Activated CD4-positive, alpha-beta memory T cell treated with anti-CD3 and anti-CD28 coated beads, Interleukin-2, amount 10 ng/mL, durations not matched to agents 7 days and 5 days (primary cell): ENCODE measurements at places on chromosomes 3 and 15.
A peak's percentile ranks its signal among the peaks of the same experiment; 100 is the strongest.

GRCh38 chr15:29064290-29064689 lies 178.5 kb downstream of the APBA2 start:
- DNase-seq = no peak

DNA sequence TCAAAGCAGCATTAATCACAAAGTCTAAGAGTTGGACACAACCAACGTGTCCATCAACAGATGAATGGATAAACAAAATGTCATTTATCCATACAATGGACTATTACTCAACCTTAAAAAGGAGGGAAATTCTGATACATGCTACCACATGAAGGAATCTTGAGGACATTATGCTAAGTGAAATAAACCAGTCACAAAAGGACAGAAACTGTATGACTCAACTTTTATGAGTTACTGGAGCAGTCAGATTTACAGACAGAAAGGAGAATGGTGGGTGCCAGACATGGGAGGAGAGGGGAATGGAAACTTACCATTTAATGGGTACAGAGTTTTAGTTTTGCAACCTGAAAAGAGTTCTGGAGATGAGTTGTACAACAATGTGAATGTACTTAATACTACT lies 43.0 kb upstream of the SEC13 start:
- no peak for DNase-seq

DNA sequence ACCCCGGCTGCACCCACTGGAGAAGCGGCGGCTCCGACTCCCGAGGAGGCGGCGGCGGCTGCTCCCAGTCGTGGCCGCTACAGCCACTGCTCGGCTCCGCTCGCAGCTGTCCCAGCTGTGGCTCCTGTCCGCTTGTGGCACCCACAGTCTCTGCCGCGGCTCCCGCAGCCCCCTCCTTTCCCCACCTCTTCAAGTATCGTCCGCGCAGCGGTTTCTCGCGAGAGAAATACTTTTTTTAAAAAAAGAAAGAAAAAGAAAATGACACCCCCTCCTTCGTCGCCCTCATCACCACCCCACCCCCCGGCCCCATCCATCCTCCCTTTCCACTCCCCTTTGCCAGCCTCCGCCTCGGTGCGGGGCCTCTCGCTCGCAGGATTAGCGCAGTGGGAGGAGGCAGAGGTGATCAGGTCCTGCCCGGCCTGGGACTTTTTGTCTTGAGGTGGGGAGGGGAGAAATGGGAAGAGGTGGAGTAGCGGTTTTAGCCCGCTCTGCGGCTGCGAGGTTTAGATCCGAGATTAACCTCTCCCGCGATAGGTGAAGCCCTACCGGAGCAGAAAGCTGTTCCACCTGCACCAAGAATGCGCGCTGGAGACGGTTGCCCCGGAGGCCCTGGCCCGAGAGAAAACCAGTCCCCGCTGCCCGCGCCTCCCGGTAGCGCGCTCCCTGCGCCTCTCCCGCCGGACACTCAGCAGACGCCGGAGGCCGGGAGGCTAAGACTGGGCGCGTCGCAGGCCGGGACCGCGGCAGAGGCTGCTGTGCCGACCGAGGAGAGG lies at the start of gene FBN1:
Gene FBN1 (minus strand): TSS at position 152 of the 773 bp plus-strand sequence. CDS start 940 bp downstream, outside the sequence.
- peak; percentile 32 for DNase-seq

DNA sequence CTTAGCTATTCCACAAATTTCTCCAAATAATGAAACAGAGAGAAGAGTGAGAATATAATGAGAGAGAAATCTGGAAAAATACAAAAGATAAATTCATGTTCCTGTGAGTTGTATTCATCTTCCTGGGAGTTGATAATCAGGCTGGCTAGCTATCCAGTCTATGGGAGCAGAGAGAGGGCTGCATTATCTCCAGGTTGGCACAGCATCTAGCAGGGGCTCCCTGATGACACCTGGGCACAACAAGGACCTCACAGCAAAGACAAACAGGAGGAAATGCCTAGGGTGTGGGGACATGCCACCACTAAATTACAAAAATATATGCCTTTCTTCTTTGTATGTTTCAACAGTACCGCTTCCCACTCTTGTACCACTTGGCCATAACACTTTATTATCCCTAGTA lies 1.9 kb downstream of the EHD4 start:
- no peak for DNase-seq

DNA sequence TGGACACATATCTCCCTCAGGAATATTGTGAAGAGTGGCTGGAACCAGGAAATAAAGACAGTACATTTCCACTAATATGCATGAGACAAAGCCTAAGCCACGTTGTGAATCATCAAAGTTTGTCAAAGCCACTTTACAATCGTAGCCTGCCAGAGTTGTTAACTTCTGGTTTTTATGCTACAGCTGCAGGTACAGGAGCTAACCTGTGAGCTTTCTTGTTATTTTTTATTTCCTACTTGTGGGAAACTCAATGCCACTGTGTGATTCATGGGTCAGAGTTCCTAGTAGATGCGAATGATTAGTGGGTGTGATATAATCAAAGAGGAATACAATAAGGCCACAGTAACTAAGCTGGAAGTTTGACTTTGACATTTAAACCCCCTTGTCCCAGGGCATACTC lies 44.4 kb upstream of the TEX9 start:
- no peak for DNase-seq

GRCh38 chr15:31452595-31453557 lies 126.2 kb downstream of the KLF13 start:
- DNase-seq = no peak

DNA sequence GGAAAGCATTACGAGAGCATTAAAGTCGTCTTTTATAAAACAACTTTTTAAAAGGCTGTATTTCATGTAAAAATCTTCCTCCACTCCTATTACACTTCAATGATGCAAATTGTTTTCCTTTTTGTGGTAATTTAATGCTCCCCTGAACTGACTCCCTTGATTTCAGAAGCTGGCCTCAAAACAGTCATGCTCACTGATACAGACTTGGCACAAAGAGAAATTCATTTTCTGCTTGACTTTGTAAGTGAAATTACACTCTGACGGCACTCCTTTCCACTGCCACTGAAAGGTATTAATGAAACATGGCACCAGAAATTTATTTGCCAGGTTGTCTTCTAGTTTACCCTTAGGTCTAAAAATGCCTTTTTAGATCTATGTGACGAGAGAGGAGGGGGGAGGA lies 215.5 kb downstream of the LRRC3B start:
- DNase-seq = no peak

GRCh38 chr3:9238721-9239295 lies 10.6 kb downstream of the SRGAP3 start:
- DNase-seq = no peak

GRCh38 chr3:9500108-9501050 lies 53.2 kb downstream of the LHFPL4 start:
- peak; percentile 77 for DNase-seq

DNA sequence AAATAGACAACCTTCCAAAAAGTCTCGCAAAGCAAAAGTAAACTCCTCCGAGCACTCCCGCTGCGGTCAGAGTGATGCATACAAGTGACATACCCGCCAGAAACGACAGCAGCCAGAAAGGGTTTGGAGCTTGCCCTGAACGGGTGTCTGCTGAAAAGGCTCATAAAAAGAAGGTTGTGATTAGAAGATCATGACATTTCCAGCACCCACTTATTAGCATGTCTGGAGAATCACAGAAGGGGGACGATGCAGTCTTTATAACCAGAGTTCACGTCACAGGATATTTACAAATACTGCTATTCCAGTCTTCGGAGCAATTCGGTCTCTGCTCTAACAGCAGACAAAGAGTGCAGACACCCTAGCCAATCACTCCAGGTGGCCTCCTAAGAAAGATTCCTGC lies 59.1 kb upstream of the FRMD4B start:
- DNase-seq = no peak

DNA sequence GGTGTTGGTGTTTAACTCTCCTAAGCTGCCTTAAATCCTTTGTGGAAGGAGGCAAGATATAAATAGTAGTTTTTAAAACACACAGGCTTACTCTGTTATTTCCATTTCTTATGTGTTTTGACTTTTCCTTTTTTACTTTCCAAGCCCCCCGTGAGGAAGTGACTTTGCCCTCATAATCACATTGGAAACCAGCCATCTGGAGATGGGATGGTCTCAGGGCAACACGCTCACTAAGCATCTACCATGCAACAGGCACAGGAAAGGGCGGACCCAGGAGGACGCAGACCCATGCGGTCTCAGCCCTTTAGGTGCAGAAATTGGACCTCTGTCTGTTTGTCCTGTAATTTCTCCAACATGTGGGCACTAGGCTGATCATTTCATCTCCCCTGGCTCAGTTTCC lies 115.7 kb downstream of the PDZRN3 start:
- no peak for DNase-seq

- DNase-seq = no peak
These were observed 33.0 kb downstream of the FAM98B start for GRCh38 chr15:38486936-38487335.

DNA sequence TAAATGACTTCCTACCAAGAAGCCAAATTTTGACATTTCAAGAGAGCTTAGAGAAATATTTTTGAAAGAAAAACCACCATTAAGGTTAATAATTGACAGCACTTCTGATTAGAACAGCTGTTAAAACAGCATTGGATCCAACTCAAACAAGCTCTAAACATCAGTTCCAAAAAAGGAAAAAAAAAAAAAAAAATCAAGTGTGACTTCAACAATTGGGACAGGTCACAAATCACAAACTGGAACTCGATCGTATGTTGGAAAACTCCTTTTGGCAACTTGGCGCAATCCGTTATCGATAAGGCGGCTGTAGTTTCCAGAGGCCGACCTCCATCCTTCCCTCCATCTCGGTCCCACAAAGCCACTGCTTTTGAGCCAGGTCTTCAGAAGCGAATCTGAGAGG lies 17.8 kb downstream of the TLE3 start:
- no peak for DNase-seq

GRCh38 chr3:48232232-48232631 lies 8.7 kb upstream of the ZNF589 start:
- no peak for DNase-seq

GRCh38 chr15:62244762-62245161 lies 79.7 kb upstream of the C2CD4B start:
- no peak for DNase-seq

DNA sequence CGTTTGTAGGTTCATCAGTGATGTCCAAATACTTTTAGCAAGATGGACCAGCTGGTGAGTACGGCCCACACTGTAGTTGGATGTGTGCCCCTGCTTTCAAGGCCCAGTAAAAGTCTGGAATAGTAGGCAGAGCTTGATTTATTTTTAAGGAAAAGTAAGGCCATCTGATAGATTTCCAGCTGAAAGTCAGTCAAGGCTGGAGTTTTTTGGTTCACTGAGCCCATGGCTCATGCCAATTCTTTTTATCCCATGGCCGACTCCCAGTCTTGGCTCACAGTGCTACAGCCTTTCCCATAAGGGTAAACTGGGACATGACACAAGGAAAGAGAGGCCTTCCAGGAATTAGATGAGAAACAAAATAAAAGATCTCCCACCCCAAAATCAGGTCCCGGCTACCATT lies 13.5 kb downstream of the CCDC80 start:
- no peak for DNase-seq

GRCh38 chr15:42741710-42742109 lies 4.8 kb upstream of the CDAN1 start:
- DNase-seq = no peak

- no peak for DNase-seq
These were observed 730 bp upstream of the ZNF710 start for GRCh38 chr15:90000186-90001001.

DNA sequence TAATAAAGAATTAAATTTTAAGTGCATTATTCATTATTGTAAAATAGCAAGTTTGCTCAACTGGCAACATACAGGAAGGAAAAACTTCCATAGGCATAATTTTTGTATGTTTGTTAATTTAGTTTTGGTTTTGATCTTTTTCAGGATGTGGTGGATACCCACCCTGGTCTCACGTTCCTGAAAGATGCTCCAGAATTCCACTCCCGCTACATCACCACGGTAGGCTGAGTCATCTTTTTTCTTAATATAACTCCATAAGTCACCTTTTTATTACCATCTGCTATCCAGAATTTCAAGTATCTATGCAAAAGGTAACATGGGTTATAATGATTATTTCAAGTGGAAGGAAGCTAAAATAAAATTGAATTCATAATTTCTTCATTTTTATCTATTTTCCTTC lies 104.8 kb downstream of the PPP2R3A start:
- DNase-seq = no peak

DNA sequence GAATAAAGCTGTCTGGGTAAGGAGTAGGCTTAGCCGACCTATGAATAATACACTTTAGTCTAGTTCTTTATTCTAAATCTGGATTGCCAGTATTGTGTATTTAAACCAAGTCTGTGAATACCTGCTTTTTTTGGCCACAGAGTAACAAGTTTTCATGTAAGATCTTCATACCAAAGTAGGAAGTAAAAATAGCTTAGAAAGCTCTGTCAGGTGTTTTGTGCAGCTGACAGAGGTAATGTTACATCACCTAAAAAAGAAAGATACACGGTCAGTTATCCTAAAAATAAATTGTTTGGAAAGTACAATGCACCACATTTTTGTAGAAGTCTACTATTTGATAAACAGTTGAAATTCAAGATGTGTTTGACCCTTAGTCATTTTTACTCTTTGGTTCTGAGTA lies 16.5 kb downstream of the CALML4 start:
- DNase-seq = no peak

DNA sequence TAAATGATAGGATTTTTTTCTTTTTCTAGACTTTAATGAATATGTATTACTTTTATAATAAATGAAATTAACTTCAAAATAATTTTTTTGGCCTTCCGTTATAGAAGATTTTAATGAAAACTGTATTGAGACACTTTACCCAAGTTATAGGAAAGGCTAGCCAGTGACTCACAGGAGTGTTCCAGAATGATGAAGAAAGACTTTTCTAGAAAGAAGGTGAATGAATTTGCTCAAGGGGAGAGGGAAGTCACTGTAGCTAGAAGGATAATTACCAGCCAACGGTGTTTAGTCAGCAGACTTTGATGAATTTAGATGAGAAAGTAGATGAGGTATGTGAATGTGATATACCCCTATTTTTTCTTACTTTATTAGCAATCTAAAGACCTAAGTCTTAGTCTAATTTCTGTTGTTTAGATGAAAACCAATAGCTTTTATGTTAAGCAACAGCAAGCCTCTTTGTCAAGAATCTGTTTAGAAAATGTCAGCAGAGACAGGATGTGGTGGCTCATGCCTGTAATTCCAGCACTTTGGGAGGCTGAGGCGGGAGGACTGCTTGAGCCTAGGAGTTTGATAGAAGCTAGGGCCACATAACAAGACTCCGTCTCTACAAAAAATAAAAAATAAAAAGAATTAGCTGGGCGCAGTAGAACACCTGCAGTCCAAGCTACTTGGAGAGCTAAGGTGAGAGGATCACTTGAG lies 3.2 kb downstream of the ALAS1 start:
- DNase-seq = no peak

GRCh38 chr3:82736696-82737277 lies 975.3 kb upstream of the GBE1 start:
- DNase-seq = no peak

- DNase-seq = no peak
These were observed 18.8 kb upstream of the BCL6 start for GRCh38 chr3:187763850-187764648.
